Activated CD8-positive, alpha-beta memory T cell treated with anti-CD3 and anti-CD28 coated beads, Interleukin-2, amount 10 ng/mL, durations not matched to agents 7 days and 5 days (primary cell): ENCODE measurements at places on chromosomes 6 and 20. TPM values are rescaled to one million over a fixed set of nuclear protein-coding genes. Genes with fewer than 3 reads are reported as not detected.

DNA sequence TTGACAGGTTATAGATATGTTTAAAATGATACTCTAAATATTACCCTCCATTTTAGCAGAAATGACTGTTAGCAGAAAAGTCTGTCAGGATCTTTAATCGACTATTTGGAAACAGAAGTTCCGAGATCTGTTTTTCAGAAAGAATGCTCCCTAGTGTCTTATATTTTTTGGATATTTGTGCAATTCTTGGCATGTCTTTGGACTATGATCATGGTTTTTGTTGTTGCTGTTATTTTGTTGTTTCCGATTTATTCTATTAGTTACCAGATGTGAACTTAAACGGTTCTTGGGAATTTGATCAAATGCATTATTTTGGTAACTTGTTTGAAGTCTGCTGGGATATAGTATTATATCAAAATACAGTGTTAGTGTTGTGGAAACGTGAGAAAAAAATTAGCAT is 106.4 kb upstream of the CEP162 start:
- no peak for DNase-seq

Gene LINC00237
- not detected for total RNA-seq

GRCh38 chr6:117233145-117233544 is 32.2 kb upstream of the VGLL2 start:
- DNase-seq = no peak

DNA sequence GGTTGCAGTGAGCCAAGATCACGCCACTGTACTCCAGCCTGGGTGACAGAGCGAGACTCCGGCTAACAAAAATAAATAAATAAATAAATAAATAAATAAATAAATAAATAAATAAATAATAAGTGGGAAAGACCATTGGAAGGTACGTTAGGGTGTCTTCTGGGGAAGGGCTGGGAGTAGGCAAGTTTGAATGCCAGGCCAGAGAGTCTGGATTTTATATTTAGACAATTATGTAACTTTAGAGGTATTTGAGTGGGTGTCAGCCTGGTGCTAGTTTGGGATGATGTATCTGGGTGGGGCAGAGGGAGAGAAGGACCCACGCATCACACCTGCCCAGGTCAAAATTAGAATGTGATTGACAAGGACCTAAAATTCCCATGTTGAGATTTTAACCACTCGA is 108.5 kb upstream of the PRND start:
- no peak for DNase-seq

- no peak for DNase-seq
These were observed 1.1 kb downstream of the EDN1 start for GRCh38 chr6:12291071-12291838.

- DNase-seq = no peak
These were observed 44.6 kb downstream of the TP53INP2 start for GRCh38 chr20:34748709-34749108.
